ENCODE measurements at places on chromosomes 1 and 21.

- no peak for DNase-seq
Measured at GRCh38 chr1:35544976-35545375, 12.2 kb downstream of the KIAA0319L start.

DNA sequence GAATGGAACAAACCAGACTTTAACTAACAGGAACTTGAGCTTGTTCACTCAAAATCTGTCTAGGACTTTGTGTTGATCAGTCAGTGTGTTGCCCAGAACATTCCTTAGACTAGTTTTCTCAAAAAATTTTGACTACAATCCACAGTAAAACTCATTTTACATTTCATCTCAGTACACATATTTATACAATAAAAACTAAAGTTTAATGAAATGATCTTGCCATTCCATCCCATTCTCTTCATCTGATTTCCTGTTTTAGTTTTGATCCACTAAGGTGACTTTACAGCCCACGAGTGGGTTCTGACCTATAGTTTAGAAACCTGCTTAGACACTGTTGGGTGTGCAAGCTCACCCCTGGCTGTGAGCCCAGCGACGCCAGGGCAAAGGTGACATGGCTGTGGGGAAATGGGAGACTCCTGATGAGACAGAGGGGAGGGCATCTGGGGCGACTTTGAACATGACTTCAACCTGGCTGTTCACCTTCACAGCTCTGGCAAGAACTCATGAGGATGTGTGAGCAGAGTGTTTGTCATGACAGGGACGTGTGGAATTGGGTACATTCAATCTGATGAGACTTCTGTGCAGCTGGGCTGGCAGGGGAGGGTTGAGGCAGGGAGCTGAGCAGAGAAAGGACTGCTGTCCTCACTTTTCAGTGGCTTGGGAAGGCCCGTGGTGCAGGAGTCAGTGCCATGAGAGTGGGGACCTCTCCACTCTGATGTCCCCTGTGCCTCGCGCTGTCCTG is 40.6 kb downstream of the LHX4 start:
- DNase-seq, result no peak

- DNase-seq, result no peak
Measured at GRCh38 chr1:79006564-79006963, at the start of gene ADGRL4. TSS of gene ADGRL4 (minus strand) at chr1:79006730. CDS start at chr1:79006654, 76 bp downstream.

DNA sequence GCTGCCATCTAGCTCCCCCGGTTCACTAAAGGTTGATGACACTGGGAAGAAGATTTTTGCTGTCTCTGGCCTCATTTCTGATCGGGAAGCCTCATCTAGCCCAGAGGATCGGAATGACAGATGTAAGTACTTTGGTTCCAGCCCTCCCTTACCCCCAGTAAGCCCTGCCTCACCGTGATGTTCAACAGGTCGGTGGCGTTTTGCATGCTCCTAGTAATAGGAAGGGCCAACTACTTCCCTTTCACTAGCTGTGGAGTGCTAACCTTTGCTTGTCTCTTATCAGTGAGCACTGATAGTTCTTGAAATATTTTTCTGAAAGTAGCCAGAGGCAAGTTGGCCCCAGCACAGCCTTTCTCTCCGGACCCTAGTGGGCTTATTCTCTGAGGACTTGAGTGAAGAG is 7.5 kb downstream of the RNF220 start:
- DNase-seq, result no peak

DNA sequence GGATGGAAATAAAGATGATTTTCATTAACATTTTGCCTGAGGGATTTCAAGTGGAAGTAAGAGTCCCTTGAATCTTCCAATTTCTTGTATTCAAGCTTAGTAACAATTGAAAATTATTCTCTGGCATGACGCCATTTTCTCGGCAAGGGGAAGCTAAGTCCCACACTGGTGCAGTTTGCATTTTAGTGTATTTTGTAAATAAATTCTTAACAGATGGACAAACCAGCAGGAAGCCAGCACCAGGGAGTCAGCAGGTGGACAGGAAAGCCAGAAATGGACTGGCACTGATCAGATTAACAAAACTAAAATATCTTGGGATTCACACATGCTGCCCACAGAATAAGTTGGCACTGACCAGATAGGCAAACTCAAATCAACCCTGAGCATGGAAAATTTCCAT is 311.3 kb downstream of the LRRIQ3 start:
- DNase-seq, result no peak

GRCh38 chr1:71660411-71660810 is 579.6 kb upstream of the ZRANB2 start:
- DNase-seq, result no peak

GRCh38 chr1:203813581-203814341 is 18.3 kb downstream of the ZBED6 start:
- DNase-seq, result no peak

DNA sequence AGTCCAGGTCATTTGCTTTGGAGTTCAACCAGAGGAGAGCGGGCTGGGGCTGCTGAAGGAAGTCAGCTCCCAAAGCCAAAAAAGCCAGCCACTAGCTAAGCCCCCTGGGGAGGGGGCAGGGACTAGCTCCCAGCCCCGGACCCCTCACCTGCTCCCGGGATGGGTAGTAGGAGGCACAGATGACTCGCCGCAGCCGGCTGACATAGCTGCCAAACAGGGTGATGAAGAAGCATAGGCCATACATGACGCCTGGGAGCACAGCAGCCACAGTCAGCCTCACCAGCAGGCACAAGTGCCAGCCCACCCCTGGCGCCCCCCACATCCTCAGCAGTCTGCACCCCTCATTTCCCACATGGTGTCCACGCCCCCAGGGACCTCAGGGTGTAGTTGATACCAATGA is 7.4 kb downstream of the DCST2 start:
- no peak for DNase-seq

- DNase-seq, result no peak
Measured at GRCh38 chr1:66578841-66579240, 44.9 kb downstream of the SGIP1 start.

GRCh38 chr1:37073152-37073853 is 39.0 kb upstream of the GRIK3 start:
- no peak for DNase-seq

Measured in ureter (tissue), 1 donor.